NCI-H748 treated with DMSO at 0.1 percent for 48 hours (cell line): ENCODE measurements at places on chromosomes 4 and X.

GRCh38 chrX:78092296-78092695 is 11.8 kb upstream of the PGK1 start:
- DNase-seq, result no peak

- DNase-seq, result no peak
Observed at GRCh38 chr4:11189756-11190155, 238.9 kb downstream of the HS3ST1 start.

GRCh38 chr4:113781439-113782040 is 20.0 kb upstream of the CAMK2D start:
- no peak for DNase-seq

DNA sequence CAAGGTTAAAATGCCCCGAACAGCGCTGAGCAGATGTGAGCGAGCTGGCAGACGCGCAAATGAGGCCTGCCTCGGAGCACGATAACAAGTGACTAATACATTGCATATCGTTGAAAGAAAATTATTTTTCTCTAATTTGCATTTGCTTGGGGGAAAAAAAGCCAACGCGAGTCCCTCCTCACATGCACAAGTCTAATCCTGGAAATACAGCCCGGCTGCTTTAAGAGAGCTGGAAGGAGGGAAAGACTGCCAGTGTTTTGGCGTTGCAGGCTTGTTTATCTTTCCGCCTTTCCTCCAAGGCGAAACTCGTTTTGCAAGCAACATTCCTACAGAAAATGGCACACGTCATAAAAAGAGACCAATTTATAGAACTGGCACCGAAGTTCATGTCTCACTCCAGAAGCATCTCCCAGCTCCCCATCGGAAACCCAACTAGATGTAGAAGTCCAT is 12.6 kb downstream of the BCOR start:
- DNase-seq, result no peak

DNA sequence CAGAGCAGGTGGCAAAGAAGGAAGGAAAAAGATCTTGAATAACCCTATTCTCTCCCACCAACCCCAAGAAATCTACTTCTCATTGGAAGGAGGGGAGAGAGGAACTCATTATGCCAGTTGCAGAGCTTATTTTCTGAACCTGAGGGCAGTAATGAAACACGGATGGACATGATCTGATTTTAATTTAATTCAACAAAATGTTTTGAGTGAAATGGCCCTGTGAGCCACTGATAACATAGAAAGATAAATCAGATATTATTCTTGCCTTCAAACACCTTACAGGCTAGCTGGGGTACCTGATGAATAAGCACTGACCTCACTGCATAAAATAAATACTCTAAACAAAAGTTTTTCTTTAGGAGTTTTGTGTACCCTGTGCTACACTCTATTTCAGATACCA is 30.3 kb downstream of the DAPP1 start:
- DNase-seq, result no peak

DNA sequence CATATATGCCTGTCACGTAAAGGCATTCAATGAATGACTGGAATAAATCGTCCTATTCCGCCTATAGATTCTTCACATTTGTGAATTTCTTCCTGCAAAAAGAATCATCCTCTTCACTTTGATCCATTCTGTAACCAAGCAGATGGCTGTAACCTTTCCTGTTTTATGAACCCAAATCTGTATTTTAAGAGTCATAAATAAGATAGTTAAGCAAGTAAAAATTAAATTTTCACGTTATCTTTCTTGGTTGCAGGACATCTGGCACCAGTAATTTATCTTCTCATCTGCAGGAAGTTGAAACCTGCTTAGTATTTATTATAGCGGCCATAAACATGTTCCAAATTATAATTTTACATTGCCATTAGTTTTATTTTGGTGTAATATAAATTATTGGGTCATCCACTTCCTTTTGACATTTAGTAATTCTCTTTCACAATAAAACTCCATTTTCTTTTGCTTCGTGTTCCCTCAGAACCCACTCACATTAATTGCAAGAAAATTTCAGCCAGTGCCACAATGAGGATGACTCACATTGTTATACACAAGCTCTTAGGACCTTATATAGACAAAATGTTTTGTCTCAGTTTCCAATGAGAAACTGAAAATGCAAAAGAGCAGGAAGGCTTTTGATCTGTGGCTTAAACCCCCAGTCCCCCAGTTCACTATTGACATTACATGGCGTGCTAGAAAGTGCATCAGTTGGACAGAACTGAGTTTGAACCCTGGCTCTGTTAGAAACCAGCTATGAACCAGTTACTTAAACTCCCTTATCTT is 51.1 kb downstream of the TMEM156 start:
- DNase-seq, result no peak

GRCh38 chrX:45803383-45803921 is 602.8 kb upstream of the DIPK2B start:
- no peak for DNase-seq

DNA sequence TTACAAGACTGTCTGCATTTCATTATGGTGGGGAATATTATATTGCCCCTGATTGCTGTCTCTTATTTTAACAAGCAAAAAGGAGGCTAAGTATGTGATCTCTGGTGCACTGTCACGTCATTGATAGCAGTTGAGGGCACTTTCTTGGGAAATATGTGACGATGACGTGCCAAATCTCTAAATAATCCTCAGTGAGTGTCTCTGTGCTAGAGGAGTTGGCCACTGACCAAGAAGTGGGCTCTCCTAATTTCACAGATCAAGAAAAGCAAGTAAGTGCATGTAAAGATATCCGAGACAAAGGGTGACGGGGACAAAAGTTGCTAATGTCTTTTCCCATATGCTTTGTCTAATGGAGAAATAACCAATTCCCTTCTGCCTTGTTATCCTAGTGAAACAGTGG is 487.4 kb upstream of the TENM3 start:
- no peak for DNase-seq
